ENCODE measurements at places on chromosomes 11 and 22. TPM values are rescaled to one million over a fixed set of nuclear protein-coding genes. Genes with fewer than 3 reads are reported as not detected.

GRCh38 chr11:79594834-79595233 lies 154.0 kb upstream of the TENM4 start:
- no peak for DNase-seq

DNA sequence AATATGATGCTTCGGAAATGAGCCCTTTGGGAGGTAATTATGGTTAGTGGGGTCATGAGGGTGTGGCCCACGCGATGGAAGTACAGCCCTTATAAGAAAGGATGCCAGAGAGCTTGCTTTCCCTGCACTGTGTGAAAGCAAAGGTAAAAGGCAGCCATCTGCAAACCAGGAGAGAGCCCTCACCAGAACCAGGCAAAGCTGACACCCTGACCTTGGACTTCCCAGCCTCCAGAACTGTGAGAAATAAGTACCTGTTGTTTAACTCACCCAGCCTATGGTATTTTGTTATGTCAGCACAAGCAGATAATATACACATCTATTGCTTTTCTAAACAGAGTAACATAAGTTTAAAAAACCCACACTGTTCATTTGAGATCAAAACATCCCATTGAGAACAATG lies 50.7 kb downstream of the SYN3 start:
- DNase-seq = no peak

The LARGE2 gene
- 3.5 TPM for total RNA-seq

The SORL1 gene
- 241 TPM for total RNA-seq

DNA sequence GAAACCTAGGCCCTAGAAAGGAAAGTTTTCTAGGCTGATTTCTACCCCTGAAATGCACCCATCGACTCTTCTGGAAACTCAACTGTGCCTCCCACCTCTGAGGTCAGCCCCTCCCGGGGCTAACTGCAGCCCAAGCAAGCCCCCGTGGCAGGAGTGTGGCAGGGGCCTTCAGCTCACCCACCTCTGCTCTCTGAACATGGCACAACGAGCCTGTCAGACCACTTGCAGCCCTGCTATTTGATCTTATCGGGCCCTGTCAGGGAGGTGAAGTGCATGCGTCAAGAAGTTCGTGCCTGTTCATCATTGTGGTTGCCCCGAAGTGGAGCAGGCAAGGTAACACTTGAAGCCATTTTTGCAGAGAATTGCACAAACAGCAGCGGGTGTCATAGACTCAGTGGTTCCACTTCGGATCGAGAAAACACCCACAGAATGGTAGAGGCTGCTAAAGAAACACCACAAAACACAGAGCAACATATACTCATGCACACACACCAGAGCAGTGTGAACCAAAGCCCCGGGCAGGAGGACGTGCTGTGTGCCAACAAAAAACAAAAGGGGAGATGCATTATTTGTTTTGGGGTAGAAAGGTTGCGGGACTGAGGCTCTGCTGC lies 262.7 kb downstream of the ETS1 start:
- DNase-seq = peak; percentile 67

GRCh38 chr11:84408946-84409411 lies 1122.8 kb upstream of the CCDC90B start:
- DNase-seq = no peak

The USP2 gene
- 2.0 TPM for total RNA-seq

The C22orf42 gene
- not detected for total RNA-seq
